NCI-H2171 treated with DMSO at 0.1 percent for 48 hours (cell line): ENCODE measurements at places on chromosomes 4 and X.

GRCh38 chr4:71356924-71357663, 18.3 kb downstream of the SLC4A4 start:
- no peak for DNase-seq

DNA sequence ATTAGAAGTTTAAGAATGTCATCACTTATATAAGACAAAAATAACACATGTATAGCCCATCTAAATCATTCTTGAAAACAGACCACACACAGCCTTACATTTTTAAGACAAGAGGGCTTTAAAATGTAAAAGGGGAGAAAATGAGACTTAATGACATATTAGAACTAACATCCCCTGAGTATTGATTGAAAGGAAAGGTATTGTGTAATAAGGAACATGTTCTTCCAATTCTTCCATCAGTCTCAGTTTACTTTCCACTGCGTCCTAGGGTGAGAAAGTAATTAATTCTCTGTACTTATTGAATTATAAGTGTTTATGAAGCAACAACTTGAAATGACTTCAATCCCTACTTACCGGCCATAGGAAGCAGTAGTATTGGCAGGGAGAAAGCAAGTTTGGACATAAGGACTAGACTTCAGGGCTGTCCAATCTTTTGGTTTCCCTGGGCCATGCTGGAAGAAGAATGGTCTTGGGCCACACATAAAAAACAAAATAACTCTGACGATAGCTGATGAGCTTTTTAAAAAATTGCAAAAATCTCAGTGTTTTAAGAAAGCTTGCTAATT, 202.7 kb upstream of the SPRY1 start:
- no peak for DNase-seq

DNA sequence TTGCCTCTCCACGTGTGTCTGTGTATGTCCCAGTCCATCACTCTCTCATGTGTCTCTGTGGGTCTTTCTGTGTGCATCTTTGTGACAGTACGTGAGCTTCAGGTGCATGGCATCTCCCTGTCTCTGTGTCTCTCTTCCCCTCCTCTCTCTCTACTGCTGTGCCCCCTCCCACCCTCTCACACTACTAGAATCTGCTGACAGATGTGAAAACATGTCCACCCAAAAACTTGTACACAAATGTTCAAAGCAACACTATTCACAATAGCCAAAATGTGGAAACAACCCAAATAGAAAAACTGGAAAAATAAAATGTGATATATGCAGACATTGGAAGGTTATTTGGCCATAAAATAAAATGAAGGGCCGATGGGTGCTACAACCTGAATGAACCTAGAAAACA, 10.0 kb downstream of the EVC start:
- no peak for DNase-seq

DNA sequence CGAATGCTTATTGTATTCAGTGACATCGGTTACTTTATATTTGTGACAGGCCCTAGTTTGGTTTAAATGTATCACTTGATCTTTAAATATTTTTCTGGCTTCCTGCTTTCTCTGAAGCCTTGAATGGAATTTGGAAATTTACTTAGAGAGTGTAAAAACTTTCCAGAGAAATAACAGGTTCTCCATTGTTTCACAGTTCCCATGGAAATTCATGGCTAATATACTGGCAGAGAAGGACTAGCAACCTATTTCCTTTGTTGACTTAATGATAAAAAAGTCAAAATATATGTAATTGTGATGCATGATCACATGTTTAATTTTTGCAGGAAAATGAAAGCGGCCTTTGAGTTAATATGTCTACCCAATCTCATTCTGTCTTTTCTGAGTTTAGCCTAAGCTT, 13.2 kb downstream of the NEIL3 start:
- no peak for DNase-seq

GRCh38 chr4:54683616-54684346, 26.0 kb downstream of the KIT start:
- no peak for DNase-seq
